ENCODE measurements at places on chromosomes 1 and 21.

DNA sequence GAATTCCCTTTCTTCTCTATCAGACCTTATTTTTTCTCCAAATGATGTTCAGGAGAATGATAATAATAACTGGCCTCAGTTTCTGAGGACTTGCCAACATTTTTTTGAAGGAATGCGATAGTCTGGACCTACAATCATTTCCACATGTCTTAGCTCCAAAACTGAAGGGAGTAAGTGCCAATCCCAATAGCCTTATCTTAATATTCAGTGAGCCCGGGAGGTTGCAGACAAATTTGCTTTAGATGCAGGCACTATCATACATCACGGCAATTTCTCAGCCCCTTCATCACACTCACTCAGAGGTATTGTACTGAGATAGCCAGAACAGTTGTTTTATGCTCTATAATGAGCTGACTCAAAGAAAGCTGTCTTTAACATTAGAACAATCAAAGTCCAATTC, 796.9 kb downstream of the ADGRL2 start:
- DNase-seq: no peak

GRCh38 chr1:90558126-90558525, 159.0 kb downstream of the BARHL2 start:
- no peak for DNase-seq

- DNase-seq: no peak
Measured at GRCh38 chr1:37303884-37304574, 170.4 kb upstream of the ZC3H12A start.

DNA sequence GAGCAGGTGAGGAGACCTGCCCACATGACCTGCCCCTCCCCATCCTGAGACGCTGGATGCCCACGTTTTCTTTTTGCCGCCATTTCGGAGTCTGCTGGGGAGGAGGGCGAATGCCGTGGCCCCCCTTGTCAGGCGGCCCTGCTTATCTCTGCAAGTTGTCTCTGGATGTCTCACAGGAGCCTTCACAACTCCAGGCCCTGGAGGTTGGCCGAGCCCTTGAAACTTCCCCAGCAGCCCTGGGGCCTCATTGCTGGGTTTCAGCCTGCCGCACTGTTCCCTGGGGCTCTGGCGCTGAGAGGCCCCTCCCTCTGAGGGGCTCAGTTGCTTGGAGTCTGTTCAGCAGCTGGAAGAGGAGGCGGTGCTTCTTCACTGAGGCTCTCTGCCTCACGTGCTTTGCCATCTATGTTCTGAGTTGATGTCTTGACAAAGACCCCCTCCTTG, 29.8 kb upstream of the ZBTB21 start:
- DNase-seq: peak; percentile 47

DNA sequence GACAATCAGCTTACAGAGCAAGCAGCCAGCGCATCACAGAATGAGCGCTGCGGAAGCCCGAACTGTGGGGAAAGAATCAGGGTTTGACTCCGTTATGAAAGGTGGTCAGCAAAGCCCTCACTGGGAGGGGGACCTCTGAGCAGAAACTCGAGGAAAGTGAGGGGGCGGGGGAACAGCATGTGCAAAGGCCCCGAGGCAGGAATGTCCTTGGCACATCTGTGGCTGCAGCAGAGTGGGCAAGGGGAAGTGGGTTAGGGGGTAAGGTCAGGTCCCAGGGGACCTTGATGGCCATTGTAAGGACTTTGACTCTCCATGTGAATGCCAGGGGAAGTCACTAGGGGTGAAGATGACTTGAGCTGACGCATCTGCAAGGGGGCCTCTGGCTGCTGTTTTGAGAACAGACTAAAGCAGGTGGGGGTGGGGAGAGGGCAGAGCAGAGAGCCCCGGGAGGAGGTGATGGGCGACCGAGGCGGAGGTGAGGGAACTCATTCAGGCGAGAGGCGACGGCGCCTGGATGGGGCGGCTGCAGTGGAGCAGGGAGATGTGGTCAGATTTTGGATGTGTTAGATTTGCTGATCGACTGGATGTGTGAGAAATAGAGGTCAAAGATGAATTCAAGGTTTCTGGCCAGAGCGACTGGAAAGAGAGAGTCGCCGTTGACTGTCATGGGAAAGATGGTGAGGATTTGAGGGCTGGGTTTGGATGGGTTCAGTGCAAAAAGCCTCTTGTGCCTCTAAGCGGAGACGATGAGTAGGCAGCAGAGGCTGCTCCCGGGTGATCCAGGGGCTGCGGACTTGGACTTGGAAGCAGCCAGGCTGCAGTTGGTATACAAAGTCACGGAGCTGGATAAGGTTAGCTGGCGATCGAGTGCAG, 108.0 kb upstream of the ZBTB40 start:
- no peak for DNase-seq
